ENCODE measurements at places on chromosomes 2 and 18.

DNA sequence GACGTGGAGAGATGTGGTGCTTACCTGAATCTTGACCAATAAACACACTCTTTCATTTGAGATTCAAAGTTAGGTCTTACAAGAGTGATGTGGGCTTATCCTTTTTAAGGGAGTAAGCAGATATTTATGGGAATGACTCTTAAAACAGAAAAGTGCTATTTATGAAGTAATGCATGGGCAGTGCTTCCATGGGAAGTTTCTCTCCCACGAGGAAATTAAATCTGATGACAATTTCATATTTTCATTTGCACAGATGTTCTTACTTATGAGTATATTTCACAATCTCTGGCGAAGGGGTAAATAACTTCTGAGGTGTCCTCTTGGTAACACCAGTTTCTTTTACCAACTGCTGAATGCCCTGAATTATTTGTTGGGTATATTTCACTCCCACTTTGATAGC is 21.0 kb downstream of the PNPT1 start:
- DNase-seq: no peak

DNA sequence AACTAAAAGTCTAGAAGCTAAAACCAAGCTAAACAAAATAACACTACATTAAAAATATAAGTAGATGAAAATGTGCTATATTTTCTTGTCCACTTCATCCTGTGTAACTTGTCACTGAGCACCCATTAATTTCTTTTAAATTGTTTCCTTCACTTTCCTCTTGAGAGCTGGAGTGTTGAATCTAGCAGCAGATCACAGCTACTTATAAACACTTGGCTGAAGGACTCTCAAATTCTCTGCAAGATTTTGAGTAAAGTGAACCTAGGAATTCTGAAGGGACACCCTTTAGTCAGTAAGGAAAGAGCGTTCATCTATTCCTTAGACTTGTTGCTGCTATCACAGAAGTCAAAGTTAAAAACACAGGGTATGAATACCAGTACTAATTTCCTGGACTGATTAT is 1163.9 kb downstream of the DPP10 start:
- no peak for DNase-seq

DNA sequence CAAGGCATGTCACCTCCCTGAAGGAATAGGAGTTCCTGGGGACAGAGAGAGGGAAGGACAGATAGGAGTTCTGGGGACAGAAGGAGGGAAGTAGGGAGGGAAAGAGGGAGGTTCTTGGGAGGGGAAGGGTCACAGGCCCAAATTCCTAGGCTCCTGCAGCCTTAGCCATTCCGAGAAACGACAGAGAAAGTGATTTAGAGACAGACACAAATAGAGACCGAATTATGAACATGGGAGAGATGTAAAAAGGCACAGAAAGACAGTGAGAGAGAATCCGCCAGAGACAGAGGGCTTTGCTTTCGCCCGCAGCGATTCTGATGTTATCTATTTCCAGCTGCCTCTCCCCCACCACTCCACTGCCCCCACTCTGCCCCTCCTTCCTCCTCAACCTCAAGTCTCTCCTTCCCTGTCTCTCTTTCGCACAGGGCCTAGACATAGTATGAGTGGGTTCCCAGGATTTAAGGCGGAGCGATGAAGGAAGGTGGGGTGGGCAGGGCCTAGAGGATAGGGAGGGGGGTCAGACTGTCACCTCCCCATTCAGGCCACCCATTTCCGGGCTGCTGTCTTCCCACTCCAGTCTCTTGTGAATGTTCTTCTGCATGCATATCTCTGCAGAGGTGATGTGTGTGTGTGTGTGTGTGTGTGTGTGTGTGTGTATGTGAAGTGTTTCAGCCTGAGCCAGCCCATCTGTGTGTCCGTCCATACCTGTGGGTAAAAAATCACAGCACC is 3.3 kb upstream of the WNT6 start:
- DNase-seq: no peak

- no peak for DNase-seq
These were observed 26.1 kb downstream of the NPC1 start for GRCh38 chr18:23560186-23560585.

- no peak for DNase-seq
These were observed 34.3 kb upstream of the NCKAP5 start for GRCh38 chr2:133602538-133602937.

- DNase-seq: no peak
These were observed 49.0 kb downstream of the ZDBF2 start for GRCh38 chr2:206323486-206323885.

DNA sequence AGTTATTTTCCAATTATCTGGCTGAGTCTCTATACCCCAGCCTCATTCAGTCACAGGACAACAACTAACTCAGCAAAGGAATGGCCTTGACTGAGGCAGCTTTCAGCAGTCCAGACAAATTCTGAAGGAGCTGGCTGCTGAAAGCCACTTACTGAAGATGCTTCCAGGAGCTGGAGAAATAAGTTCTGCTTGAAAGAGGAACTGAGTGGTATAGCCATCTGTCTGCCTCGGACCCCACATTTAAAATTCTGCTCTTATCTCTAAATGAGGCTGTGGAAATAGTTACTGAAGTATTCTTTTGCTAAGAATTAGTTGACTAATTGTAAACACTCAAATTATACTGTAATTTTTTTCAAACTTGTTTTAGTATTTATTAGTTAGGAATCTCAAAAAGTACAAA is 9.1 kb upstream of the GPD2 start:
- no peak for DNase-seq

- no peak for DNase-seq
These were observed 15.7 kb upstream of the GPR17 start for GRCh38 chr2:127630096-127630863.

- DNase-seq: no peak
These were observed 22.0 kb downstream of the RHOB start for GRCh38 chr2:20468549-20469500.

Measured in stimulated activated CD8-positive, alpha-beta memory T cell treated with anti-CD3 and anti-CD28 coated beads, Interleukin-2, amount 100 ng/mL, for 48 hours (primary cell).